ENCODE measurements at places on chromosomes 3 and 15.

DNA sequence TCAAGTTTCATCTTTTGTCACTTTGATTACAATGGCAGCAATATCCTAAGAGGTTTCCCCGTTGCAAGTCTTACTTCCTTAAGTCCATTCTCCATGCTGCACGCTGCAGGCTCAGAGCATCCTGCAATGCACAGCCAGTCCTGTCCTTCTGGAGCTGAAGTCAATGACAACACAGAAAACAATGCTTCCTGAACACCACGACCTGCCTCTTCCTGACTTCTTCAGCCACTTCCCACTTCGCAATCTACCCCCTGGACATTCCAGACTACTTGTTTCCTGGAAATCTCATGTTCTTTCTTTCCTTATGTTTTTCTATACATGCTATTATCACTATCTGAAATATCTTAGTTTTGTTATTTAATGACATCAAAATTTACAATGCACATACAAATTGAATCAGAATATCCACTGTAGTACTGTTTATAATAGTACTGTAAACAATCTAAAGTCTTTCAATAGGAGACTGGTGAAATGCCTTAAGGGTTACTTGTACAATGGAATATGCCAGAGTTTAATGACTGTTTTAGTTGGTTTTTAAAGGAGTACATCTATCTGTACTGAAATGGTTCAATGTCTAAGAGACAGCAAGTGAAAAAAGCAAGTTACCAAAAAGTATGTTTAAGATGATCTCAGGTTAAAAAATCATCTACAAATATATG, 113.7 kb upstream of the PRTG start:
- no peak for DNase-seq

DNA sequence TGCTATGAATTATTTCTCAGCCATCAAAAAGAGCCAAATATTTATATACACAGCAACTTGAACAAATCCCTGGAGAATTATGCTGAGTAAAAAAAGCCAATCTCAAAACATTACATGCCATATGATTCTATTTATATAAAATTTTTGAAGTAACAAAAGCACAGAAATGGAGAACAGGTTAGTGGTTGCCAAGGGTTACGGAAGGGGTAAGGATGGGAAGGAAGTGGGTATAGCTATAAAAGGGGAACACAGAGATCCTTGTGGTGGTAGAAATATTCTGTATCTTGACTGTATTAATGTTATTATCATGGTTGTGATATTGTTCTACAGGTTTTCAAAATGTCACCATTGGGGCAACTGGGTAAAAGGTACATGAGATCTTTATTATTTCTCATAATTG, 62.3 kb upstream of the ASB14 start:
- no peak for DNase-seq

GRCh38 chr15:55897560-55898336, 95.7 kb downstream of the NEDD4 start:
- DNase-seq = no peak

GRCh38 chr3:4949659-4950058, 29.6 kb upstream of the BHLHE40 start:
- no peak for DNase-seq

DNA sequence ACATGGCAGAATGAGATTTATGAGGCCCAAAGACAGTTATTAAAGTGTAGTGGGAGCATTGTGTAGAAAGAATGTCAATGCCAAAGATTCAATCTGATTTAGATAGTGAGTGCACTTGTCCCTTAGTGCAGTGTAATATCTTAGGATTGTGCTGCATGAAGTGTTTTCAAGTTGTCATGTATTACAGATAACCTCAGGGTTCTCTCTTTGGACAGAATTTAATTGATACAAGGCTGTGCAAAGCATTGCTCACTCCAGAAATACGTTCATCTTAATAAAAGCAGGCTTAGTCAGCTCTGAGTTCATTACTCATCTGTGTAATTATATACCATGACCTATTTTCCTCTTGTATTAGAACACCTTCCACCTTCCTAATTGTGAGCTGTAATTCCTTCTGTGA, 16.0 kb upstream of the GPR171 start:
- no peak for DNase-seq

DNA sequence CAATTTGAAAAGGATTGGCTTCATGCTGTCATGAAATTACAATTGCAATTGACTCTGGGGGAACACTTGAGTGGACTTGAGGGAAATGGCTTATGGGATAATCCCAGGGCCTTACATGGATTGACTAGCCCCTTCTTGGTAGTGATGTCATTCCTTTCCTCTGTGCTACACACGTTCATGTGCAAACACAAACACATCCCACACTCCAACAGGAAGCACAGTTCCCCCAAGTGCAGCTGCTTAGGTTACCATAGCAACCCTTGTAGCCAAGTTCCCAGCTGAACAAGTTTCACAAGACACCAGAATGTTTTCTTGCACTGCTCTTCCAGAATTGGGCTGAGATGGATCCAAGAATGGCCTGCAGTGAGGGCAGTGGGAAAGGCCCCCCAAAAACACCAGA, 217.0 kb downstream of the ZNF621 start:
- DNase-seq = no peak

GRCh38 chr15:66144978-66145725, 108.4 kb downstream of the MEGF11 start:
- DNase-seq = no peak

Measured in activated CD4-positive, CD25-positive, alpha-beta regulatory T cell treated with anti-CD3 and anti-CD28 coated beads, Interleukin-2, amount 50 U/mL, for 72 hours (primary cell).